ENCODE measurements at places on chromosomes 4 and X.

GRCh38 chr4:168677879-168678278 is 181.0 kb downstream of the PALLD start:
- DNase-seq: no peak

DNA sequence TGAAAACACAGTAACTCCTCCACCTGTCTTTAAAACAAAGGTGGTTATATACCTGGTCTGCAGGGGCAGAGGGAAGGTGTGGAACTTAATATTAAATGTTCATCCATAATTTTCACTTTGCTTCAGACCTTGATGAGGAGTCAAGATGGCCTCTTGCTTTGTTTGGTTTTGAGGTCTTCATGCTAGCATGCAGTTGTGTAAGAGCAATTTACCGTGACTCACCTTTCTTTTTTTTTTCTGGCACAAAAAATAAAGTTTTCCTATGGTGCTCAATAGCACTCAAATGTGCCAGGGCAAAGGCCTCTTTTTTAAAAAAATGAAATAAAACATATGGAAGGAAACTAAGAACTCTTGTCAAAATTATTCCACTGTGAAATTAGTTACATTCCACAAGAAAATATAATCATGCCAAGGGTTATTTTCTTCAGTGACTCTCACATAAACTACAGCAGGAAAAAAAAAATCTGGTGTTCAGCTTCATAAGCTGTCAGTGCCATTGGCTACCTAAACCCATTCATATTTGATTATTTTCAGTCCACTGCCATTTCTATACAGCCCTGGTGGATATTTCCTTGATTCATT is 128.2 kb downstream of the SLC7A11 start:
- DNase-seq: no peak

GRCh38 chrX:151183912-151184565 is 7.7 kb downstream of the GPR50 start:
- DNase-seq: no peak

GRCh38 chr4:42708625-42709024 is 51.7 kb upstream of the ATP8A1 start:
- no peak for DNase-seq

GRCh38 chr4:30396772-30397475 is 323.2 kb upstream of the PCDH7 start:
- DNase-seq: no peak

GRCh38 chrX:50002067-50002714 is 79.8 kb downstream of the CLCN5 start:
- no peak for DNase-seq

DNA sequence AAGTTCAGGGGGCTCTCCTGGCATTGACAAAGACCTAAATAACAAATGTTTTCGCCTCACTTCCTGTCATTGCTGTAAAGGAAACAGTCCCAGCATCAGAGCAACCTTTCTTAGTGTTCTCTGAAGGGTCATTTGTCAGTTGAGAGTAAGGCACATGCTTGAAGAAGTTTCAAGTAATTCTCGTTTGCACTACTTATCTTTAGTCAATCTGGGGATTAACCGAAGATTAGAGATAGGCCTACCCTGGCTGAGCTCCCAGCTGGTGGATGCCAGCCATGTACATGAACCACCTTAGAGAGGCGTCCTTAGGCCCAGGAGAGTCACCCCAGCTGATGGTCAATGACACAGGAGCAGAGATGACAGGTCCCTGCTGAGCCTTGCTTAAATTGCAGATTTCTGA is 189.9 kb upstream of the PGRMC2 start:
- no peak for DNase-seq

- no peak for DNase-seq
Observed at GRCh38 chr4:8607603-8608481, 15.3 kb downstream of the CPZ start.

- no peak for DNase-seq
Observed at GRCh38 chr4:119657111-119657611, 28.6 kb upstream of the PDE5A start.

DNA sequence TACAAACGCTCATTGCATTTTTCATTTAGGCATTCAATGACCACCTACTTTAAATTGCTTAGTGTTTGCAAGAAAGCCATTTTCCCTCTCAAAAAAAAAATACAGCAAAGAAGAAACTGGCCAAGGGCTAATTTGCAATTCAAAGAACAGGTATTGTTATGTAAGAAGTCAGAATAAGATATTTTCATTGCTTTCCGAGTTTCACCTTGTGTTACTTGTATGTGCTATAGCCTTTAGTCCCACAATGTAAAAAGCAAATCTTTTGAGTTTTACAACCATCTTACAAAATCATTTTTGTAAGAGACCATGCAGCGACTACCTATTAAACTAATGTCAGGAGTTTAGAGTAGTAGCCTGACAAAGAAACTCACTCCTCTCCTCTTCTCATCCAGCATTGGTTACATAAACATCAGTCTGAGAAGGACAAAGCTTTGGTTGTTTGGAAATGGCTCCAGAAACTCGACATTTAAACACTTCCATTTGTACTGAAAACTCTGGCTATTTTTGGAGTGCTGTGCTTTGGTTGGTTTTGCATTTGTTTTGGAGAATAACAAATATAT is 15.3 kb downstream of the TENM3 start:
- no peak for DNase-seq

DNA sequence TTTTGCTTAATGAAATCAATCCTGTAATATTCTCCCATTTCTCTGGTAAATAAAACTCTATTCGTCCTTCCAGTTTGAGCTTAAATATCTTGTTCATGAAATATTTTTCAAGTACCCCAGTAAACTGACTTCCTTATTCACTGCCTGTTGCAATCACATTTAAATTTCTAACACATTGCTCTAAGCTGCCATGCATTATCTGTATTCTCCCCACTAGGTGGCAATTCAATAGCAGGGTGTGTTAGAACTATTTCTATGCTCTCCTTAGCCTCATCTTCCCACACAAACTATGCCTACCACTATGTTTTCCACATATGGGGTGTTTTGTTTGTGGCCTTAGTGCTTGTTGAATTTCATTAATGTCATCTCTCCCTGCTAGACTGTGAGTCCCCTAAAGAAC is 377.1 kb upstream of the HS3ST1 start:
- DNase-seq: no peak

DNA sequence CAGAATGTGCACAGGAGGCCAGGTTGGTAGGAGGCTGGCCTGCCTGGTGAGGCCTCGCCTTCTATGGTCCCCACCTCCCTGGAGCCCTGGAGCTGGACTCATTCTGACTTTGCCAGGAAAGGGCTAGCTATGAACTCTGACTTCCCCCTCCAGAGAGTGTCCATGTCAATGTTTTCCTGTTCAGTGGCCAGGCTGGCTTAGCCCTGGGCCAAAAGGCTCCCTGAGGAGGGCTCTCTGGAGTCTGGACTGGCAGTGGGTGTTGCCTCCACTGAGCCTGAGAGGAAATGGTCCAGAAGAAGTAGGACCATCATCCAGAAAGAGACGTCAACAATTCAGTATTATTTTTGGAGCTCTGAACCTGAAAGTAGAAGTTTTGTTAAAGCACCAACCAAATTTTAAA is 178.7 kb downstream of the CHIC2 start:
- DNase-seq: no peak

DNA sequence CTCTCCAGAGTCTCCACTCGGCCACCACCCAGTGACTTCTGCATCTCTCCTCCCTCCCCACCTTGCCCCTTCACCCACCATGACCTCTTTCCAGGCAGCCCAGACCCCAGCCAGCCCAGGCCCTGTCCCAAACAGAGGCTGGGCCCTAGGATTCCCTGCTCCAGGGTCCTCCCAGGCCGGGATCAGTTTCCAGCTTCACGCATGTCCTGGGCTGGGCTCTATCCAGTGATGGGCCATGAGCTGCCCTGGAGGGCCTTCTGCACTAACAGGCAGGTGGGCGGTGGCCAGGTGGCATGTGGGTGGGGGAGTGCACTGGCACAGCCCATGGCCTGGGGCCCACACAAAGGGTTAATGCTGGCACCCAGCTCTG is 20.4 kb upstream of the ADD1 start:
- DNase-seq: no peak

DNA sequence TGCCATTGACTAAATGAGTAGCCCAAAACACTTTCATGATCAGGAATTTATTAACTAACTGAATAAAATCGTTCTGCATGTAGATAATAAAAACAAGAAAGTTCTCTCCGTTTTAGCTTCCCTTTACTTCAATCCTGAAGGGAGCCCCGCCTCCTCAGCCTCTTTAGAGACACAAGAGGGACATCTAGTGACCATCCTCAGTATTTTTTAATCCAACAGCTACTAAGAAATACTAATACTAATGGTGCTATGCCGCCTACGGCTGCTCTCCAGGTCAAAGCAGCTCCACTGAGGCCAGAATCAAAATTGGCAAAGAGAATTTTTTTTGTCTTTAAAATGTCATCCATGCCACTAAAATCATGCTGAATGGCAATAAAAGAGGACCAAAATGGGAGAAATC is 3.2 kb upstream of the PCDH19 start:
- no peak for DNase-seq

- DNase-seq: no peak
Observed at GRCh38 chrX:71515038-71515396, 17.9 kb upstream of the OGT start.

- DNase-seq: no peak
Observed at GRCh38 chr4:73589887-73590801, 30.1 kb downstream of the RASSF6 start.
